Activated CD4-positive, alpha-beta T cell treated with anti-CD3 and anti-CD28 coated beads, Interleukin-2, amount 50 U/mL, for 4 hours (primary cell): ENCODE measurements at places on chromosomes 12 and 14.

DNA sequence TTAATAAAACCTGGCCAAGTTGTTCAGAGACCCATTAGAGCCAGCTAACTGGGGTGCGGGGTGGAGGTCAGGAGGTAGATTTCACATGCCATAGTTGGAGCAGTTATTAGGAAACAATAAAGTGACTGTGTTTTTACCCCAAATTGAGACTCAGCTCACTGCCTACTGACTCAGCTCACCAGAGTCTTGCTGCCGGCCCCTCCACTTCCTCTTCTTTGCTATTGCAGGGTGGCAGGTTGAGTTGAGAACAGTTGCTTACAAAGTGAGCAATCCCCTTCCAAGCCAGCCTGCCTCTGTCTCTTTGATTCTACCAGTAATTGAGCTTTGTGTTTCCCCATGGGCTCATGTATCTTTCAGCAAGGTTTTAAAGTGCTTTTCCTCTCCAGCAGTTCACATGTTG is 12.9 kb downstream of the ST8SIA1 start:
- no peak for DNase-seq

- DNase-seq, result no peak
These were observed 474.9 kb downstream of the ATP23 start for GRCh38 chr12:58416236-58416635.

- no peak for DNase-seq
These were observed 19.1 kb downstream of the BBS10 start for GRCh38 chr12:76329159-76329558.

DNA sequence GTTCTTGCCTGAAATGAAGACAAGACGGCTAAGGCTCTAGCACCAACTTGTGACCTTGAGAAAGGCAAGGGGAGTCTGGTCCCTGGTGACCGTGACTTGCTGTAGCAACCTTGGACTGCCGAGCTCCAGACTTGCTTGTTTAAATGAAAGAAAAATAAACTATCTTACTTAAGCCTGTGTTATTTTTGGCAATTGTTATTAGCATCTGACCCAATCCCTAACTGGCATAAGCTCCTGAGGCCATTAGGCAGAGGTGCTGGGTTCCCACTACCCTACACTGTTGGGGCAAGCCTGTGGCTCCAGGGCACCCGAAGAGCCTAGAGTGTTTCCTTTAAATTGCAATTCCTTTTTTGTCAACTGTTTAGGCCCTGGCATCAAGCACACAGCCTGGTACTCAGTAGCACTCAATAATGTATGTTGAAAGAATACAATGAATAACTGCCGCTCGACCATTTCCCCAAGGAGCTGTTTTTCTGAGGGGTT is 106.9 kb upstream of the HIF1A start:
- DNase-seq, result no peak

DNA sequence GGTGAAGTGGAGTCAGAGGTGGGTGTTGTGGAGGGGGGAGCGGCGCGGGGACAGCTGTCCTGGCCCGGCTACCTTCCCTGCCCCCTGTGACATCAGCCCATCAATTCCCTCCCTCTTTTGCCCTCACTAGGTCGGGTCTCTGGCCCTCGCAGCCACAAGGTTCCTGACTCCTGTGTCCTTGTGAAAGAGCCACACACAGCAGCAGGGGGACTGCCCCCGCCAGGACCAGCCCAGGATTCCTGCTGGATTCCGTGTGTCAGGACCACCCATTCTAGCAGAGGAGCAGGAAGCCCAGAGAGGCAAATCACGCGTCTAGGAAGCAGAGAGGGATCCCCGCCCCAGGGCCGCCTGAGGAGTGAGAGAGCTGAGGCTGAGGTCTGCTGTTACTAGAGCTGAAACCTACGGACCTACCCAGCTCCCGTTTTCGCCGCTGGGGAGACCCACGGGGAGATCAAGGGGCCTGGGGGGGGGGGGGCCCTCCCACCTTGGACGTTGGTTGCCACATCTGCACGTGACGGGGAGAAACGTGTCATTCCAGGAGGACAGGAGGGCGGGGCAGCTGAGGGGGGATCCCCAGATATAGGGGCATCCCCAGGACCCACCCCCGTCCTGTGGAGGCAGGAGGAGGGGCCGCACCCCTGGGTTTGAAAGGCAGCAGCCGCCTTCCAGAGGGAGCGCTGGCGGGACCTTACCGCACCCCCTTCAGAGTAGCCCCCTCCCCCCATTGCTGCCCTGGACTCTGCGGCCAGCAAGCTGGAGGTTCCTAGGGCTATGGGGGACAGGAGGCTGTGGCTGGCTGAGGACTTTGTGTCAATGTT is 12.5 kb upstream of the INF2 start:
- DNase-seq, result peak; percentile 37

- no peak for DNase-seq
These were observed 359.8 kb downstream of the FOXG1 start for GRCh38 chr14:29126361-29126760.

- DNase-seq, result no peak
These were observed 17.9 kb upstream of the PLEKHG6 start for GRCh38 chr12:6292606-6293005.

DNA sequence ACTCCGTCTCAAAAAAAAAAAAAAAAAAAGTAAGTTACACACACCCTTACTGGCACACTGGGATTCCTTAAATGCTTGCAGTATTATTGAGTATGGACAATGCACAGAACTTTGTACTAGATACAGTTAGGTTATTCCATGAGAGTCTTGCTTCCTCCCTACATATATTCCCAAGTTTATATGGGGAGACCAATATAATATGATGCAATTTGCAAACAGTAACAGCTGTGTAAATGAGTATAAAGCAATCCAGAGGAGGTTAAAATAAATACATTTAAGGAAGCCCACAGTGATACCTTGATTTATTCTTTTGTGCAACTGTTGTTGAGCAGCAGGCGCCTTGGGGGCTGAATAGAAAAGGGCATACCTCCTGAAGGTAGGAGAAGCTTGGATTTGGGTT is 26.6 kb downstream of the RASSF3 start:
- DNase-seq, result no peak
